D721Med (cell line): ENCODE measurements at places on chromosomes 4 and X.

GRCh38 chr4:2866891-2867290 lies 23.2 kb downstream of the ADD1 start:
- DNase-seq = no peak

DNA sequence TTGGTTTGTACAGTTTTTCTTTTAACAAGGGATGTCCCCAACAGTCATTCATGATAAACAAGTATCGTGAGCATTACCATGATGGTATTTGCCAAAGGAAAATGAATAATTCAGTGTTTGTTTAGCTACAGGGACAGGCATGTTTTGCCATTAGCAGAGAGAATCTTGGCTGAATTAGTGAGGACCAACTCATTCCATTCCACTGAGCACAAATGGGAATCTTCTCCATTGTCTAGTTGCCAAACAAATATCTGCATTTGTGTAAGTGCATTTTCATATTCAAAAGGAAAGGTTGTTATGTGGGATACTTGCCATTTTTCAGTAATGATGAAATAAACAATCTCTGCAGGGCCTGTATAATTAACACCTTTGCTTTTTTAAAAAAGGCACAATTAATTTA lies 1762.6 kb downstream of the RPA4 start:
- no peak for DNase-seq

DNA sequence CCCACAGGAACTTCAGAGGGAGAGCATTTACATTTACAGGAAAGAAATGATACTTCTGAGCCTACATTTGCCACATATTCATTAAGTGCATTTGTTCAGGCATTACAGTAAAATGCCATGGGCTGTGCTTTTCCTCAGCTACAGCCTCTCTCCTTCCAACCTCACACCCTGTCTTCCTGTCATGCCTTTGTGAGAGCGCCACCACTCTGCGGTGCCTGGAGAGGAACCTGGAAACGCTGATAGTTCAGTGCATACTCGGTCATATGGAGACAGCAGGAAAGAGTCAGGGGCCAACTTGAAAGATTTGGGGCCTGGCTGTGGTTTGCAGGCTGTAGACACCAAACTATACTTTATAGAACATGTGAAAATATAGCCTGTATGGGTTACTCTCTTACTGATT lies 40.5 kb downstream of the NFKB1 start:
- no peak for DNase-seq

DNA sequence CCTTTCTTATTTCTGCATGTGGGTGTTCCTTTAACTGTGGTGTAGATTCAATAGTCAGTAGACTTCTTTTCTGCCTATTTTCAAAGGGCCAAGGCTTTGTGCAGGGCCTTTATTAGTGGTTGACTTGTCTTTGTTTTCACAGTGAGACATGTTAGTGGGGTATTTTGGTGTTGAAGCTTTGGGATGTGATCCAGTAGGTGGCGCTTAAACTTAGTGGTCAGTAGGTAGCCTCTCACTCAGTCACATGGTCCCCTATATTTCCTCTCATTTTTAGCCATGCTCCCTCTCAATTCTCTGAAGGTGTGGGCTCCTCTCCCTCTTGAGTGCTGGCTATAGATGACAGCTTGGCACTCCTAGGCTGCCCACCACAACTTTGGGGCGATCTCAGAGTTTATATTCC lies 23.4 kb upstream of the SLC10A7 start:
- no peak for DNase-seq

DNA sequence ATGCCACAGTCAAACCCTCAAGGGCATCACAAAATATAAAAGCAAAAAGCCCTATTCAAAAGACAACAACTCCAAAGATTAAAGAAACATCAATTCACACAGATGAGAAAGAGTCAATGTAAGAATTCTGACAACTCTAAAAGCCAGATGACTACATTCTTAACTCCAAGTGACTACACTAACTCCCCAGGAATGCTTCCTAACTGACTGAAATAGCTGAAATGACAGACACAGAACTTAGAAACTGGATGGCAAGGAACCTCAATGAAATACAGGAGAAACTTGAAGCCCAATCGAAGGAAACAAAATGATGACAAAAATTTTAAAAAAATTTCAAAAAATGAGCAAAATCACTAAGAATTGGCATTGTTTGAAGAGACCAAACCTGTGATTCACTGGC lies 1047.6 kb upstream of the PCDH10 start:
- no peak for DNase-seq
